ENCODE measurements at places on chromosomes 5 and 9. TPM values are rescaled to one million over a fixed set of nuclear protein-coding genes. Genes with fewer than 3 reads are reported as not detected.

Gene SEMA6A
- total RNA-seq = 37.8 TPM

Gene S1PR3
- total RNA-seq = 48.6 TPM

Gene ZNF658
- total RNA-seq = 11.3 TPM

Gene MPDZ
- 27.6 TPM for total RNA-seq

Gene ANKRD31
- 1.0 TPM for total RNA-seq

Gene C9orf50
- total RNA-seq = not detected

Gene PIP5K1B
- total RNA-seq = 13.8 TPM

Gene PDLIM7
- total RNA-seq = 218 TPM

Gene EIF4EBP3
- total RNA-seq = 25.9 TPM

Gene IL17B
- total RNA-seq = not detected

Gene SHC3
- 4.7 TPM for total RNA-seq

Gene NCS1
- 54.6 TPM for total RNA-seq

Gene TRIM36
- 0.62 TPM for total RNA-seq
